ENCODE measurements at places on chromosomes 1 and 21.

DNA sequence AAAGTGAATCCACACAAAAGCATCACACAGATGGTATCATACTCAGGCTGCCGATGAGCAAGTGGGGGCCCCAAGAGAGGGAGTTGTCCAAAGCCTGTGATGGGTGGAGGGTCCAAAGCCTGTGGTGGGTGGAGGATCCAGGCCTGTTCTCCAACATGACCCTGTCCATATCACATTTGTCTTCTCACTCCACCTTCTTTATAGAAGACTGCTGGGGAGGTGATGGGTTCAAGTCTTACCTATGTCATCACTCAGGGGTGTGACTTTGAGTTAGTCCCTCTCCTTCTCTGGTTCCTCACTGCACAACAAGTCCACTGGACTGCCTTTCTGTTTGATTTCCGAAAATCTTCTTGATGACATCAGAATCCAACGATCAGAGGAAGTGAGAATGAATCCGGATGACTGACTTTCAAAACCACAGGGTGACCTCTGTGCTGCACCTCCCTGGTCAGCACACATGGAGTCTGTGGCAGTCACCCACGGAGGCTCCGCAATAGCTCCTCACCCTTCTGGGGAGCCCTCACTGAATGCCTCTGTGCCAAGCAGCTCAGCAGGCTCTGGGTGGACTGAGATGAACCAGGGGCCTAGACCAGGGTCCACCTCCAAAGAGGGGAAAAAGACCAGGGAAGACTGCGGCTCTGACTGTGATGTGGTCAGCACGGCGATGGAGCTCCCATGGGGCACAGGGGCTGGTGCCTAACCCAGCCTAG lies 166.8 kb downstream of the HIVEP3 start:
- DNase-seq = no peak

DNA sequence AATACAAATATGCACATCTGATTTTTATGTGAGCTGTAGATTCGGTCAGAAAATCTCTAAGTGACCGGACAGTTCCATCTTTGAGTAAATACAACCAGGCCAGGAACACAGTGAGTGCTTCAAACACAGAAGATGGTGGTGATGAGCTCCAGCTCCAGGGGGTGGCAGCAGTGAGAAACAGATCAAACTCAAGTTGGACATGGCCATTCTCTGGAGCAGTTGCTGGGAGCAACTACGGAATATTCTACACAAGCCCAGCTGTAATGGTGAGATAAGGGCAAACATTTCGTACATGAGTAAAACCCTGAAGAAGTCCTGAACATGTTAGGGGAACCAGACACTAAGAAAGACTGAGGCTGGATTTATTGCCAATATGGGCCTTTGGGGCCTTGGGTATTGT lies 100.7 kb downstream of the BARHL2 start:
- DNase-seq = no peak

- DNase-seq = no peak
These were observed 31.8 kb upstream of the MYBPHL start for GRCh38 chr1:109338608-109339007.

- DNase-seq = no peak
These were observed 3.2 kb upstream of the ARTN start for GRCh38 chr1:43930168-43930948.

- no peak for DNase-seq
These were observed 4.1 kb upstream of the CASQ1 start for GRCh38 chr1:160186246-160186645.

DNA sequence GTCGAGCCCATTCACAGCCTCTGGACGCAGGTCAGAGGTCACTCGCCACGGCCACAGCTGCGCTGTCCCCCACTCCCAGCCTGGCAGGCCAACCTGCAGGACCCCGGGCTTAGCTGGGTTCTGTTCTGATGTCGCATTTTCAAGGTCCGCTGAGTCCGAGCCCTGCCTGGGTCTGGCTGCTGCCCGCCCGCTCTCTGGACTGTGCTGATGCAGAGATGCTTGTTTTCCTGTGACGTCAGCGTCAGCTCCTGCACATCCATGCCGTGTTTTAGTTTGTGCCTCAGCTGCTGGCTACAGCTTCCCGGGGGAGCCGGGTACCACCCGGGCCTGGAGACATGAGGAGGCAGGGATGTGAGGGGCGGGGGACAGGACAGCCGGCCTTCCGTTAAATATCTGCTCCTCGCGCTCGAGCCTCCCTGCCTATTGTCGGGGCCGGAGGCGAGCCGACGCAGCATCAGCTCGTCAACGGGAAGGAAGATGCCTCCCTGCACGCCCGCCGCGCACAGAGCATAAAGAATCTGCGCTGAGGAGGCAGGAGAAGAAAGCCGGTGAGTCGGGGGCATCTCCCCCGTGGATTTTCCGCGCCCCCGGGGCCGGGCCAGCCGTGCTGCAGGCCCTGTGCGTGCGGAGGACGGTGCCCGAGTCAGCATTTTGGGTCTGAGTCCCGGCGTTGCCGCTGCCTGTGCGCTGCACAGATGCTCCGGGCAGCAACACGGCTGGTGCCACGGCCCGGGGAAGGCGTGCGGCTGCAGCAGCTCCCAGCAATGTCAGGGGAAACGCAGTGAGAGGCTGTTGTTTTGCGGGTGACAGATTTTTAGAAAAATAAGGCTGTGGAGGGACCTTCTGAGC lies 23.4 kb downstream of the PRKCZ start:
- DNase-seq = peak; percentile 68

GRCh38 chr1:70941563-70941962 lies 106.1 kb downstream of the PTGER3 start:
- no peak for DNase-seq

DNA sequence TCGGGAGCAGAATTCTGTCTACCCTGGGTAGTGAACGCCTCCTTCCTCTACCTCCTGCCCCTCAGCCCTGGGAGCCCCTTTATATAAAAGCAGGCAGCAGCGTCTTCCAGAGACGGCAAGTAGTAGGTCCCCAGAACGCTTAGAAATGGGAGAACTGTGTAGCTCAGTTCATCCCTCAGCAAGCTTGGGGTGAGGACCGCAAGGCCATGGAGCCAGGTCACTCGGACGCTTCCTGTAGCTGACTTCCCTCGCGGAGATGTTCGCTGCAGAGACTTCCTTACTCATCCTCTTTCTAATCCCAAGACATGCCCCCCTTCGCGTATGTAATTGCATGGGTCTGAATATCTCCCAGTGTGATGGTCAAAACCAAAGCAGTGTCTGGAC lies 141.4 kb upstream of the COA6 start:
- DNase-seq = no peak

DNA sequence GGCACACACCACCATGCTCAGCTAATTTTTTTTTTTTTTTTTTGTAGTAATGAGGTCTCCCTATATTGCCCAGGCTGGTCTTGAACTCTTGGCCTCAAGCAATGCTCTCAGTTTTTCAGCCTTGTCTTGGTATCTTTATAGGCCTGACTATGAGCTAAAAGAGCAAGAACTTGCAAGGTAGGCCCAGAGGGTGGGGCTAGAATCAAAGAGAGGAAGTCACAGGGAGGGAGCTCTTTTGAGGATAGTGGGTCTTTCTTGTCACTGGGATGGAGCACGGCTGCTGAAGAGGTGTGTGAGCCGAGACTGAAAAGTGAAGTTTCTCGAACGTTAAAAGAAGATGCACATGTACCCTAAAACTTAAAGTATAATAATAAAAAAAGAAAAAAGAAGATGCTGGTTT lies 260.0 kb upstream of the BEND5 start:
- no peak for DNase-seq

GRCh38 chr1:15106608-15107007 lies 46.9 kb upstream of the TMEM51 start:
- no peak for DNase-seq

DNA sequence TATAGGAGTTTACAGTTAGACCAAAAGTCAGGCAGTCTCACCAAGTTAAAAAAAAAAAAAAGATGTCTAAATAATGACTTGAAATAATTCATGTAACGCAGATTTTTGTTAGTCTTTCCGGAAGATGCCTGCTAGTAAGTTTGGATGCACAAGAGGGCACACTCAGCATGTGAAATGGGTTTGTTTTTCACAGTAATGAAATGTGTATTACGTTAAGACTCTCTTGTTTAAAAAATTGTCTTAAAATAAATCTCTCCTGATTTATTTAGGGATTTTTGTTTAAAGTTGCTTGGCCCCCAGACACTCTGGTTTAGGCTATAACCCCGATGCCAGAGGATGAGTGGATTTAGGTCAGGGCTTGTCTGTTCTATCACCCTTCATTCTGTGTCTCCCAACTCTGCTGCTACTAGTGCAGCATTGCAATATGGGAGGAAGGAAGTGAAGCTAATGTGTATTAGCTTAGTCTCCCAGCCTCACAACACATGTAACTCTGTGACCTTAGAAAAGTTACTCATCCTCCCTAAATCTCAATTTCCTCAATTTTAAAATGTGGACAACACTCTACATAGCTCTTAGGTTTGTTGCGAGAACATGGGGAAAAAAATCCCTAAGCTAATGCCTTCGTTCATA lies 25.7 kb downstream of the CTH start:
- no peak for DNase-seq

DNA sequence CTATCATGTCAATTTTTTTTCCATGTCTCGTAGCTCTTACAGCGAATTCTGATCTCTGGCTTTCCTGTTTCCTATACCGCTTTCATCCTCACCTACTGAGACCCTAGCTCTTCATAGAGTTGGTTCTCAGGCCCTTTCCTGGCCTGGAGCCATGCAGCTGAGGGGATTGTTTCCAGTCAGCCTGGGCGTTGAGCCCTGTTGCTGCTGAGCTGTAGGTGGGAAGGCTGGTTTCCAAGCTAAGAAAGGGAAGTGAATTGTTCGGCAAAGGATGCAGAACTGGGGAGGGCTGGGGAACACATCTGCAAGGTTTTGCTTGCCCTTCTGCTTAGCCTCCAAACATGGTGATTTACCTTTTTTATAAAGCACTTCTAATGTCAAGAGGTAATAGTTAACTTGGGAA lies 41.5 kb downstream of the SPATA46 start:
- no peak for DNase-seq

DNA sequence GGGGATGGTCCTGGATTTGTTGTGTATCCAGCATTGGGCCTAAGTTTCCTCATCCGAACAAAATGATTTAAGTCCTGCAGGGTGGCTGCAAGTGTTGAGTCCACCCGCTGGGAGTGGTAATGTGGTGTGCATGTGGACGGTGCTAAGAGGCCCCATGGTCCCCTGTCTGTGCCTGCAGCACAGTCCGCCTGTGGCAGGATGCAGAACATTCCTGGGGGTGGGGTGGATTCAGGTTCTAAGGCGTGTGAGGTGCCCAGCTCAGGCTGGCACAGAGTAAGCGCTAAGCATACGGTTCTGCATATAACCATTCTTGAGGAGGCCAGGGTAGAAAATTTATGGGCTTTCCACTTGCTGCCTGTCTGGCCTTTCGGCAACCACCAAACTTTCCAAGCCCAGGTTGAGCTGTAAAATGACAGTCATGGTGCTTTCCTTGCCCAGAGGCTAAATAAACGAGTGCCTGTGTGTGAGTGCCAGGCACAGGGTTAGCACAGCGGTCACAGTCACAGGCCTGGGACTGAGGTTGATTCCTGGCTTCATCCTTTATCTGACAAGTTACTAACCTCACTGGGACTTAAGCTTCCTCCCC lies 30.7 kb downstream of the SLC2A1 start:
- DNase-seq = no peak

- DNase-seq = no peak
These were observed 43.9 kb upstream of the CRB1 start for GRCh38 chr1:197224160-197224559.

DNA sequence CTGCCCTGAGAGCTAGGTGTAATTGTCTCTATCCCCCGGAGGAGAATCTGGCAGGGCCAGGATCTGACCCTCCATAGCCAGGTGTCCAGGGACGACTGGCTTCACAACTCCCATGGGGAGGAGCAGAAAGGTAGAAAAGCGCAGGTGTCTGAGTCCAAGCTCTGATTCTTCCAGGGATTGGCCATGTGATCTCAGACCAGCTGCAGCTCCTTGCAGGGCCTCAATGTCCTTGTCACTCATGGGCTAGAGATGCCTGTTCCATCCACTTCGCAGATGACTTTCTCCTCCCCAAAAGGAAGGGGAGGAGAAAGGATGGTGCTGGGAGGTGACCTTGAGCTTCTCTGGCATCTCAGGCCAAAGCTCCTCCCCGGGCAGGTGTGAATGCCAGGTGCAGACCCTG lies 22.7 kb downstream of the HSPG2 start:
- no peak for DNase-seq

- DNase-seq = no peak
These were observed 15.9 kb downstream of the ST7L start for GRCh38 chr1:112603012-112603411.

DNA sequence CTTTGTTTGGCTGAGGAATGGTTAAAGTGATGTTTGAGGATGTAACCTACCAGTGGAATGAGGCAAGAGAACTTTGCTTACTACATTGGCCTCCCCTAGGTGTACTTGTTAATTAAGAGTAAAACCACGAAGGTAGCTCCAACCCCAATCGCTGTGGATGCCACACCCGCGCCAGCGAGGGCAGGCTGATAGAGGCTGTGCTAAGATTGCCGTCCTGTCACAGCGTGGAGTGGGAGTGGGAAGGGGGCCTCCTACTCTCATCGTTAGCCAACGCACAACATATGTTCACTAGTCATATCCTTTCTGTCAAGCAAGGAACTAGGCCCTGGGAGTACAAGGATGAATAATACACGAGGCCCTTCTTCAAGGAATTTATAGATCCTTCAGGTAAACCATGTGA lies 99.6 kb downstream of the RUNX1 start:
- no peak for DNase-seq

DNA sequence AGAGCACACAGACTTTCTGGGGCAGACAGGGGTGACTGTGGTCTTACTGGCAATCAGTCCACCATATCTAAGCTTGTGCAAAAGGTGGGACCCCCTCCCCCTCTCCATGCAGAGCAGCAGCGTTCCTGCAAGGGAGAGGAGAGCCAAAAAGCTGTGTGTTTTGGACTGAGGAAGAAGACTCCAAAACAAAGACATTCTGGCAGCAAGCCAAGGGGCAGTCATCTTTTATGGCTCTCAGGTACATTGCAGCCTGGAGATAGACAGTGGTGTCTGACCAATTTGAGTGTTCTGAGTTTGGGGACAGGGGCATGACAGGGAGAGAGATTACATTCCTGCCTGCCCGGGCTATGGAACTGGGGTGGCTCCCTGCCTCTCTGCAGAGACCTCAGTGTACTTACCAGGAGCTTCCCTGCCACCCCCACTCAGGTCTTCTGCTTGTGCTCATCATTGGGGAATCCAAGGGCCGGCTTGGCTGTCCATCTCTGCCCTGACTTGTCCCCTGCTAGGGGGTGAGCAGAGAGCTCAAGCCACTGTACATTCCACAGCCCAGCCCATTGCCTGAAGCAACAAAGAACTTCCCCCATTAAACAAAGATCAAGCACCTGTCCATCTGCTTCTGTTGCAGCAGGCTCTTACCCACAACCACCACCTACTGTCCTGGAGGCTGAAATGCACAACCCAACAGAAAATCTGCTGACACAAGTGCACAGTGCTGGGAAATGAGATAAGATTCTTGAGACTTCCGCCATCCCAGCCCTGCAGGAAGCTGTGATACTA lies 131.1 kb downstream of the EVI5 start:
- DNase-seq = no peak

DNA sequence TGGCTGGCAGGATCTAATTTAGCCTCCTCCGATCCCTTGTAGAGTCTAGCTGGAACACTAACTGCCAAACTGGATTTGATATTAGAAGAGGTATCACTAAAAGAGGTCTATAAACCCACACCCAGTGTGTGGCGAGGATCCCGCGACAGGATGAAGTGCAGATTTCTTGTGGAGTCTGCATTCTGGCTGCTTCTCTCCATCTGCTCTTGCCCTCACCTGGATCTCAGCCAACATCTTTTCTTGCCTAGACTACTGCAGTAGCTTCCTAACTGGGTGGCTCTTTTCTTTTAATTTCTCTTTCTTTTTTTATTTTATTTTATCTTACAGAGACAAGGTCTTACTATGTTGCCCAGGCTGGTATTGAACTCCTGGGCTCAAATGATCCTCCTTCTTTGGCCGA lies 48.9 kb upstream of the CAPZB start:
- DNase-seq = no peak
